ENCODE measurements at places on chromosomes 6 and 20. TPM values are rescaled to one million over a fixed set of nuclear protein-coding genes. Genes with fewer than 3 reads are reported as not detected.

DNA sequence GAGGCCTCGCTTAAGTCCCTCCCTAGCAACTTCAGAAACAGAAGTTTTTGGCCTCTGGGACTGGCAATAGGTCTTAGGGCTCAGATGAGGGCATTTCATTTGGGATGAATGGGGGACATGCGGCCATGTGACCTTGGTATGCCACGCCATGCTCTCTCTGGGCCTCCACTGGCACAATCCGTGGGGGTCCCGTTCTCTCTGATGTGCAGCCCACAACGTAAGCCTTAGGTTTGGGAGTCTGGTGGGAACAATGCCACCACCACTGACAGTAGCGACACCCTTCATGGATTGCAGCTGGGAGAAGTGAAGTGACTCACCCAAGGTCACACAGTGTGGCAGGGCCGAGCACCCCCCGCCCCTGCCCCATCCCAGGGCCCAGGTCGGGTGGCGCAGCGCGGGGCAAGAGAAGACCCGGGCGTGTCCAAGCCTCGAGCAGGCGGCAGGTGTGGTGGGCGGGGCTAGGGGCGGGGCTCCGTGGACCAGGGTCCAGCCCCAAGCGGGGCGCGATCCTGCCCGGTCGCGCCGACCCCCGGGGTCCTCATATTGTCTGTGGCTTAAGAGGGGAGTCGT, 864 bp upstream of the CEBPB start:
- DNase-seq, result peak; percentile 40

DNA sequence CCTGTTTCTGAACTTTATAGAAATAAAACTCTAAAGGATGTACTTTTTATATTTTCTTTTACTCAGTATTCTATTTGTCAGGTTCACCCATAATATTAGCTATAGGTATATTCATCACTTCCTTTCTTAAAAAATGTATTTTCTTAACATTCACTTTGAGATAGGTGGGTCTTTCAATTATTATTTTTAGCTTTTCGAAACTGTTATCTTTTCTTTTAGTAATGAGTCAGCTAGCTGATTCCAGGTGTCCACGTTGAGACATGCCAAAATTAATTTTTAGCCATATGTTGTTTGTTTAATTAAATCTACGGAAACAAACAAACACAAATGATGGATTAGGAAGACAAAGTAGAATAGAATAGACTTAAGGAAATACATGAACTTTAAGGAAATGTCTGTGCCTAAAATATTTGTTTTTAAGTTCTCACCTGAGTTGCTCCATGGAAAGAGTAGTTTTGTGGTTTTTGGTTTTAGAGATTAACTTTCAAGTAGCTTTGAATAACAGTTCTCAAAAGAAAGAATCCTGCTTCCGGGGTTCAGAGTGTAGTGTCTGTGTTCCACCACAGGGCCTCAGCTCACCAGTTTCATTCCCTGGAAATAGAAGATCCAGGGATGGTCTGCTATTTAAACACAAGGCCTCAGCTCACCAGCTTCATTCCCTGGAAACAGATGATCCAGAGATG, 435.0 kb downstream of the HAO1 start:
- no peak for DNase-seq

DNA sequence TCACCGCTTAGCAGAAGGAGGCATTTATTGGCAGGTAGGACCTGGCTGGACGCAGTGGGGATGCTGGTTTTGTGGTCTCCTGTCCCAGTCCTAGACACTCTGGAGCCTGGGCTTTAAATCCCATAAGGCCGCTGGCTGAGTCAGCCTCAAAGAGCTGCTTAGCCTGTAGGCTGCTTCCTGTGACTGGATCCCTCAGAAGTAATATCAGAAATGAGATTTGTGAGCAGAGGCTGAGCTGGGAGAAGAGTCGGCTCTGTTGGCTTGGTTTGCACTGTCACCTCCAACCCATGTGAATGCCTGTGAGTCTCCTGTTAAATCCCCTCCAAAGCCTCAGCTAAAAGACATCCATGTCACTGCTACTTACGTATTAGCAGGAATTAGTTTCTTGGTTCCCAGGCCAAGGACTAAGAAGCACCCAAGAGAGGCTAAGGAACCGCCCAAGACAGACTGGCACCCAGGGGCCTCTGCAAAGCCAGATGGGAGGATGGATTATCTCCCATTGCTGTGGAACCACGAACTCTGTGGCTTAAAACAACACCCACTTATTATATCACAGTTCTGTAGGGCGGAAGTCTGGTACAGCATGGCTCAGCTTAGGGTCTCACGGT, 289.4 kb downstream of the CDC5L start:
- DNase-seq, result peak; percentile 64

GRCh38 chr20:62642666-62643520, 590 bp downstream of the SLCO4A1 start:
- peak; percentile 33 for DNase-seq

- peak; percentile 61 for DNase-seq
These were observed 62.8 kb upstream of the FOXO3 start for GRCh38 chr6:108497883-108498282.

The MCCD1 gene
- not detected for polyA plus RNA-seq

The GCNT2 gene
- 0.06 TPM for polyA plus RNA-seq

- no peak for DNase-seq
These were observed 56.5 kb downstream of the ARMC2 start for GRCh38 chr6:108904741-108905140.

DNA sequence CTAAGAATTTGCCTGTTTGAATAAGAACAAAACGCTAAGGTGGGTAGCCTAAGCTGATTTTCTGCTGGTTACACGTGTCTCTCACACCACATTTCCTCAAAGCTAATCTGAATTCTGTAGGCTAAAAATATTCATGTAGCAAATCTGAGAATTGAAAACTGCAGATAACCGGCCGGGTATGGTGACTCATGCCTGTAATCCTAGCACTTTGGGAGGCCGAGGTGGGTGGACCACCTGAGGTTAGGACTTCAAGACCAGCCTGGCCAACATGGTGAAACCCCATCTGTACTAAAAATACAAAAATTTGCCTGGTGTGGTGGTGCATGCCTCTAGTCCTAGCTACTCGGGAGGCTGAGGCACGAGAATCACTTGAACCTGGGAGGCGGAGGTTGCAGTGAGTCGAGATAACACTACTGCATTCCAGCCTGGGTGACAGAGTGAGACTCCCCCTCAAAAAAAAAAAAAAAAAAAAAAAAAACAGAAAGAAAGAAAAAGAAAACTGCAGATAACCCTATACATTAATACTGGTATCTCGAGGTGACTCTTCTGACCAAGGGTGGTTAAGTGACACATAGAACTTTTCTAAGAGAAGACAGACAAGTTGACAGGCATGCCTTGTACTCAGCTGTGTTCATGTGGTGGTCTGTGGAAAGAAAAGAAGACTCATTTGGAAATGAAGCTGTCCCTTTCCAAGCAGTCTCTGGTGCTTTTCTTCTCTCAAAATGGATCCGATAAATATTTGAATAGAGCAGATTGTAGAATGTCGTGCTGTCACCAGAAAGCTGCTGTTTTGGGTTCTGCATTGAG, 24.7 kb upstream of the ASXL1 start:
- DNase-seq, result no peak

The CFB gene
- 3.4 TPM for polyA plus RNA-seq

GRCh38 chr20:18224968-18225568, 63.3 kb upstream of the ZNF133 start:
- DNase-seq, result peak; percentile 87

The REM1 gene
- not detected for polyA plus RNA-seq

The TPD52L2 gene
- 220 TPM for polyA plus RNA-seq

The MUCL3 gene
- polyA plus RNA-seq, result not detected

GRCh38 chr6:2229039-2229438, 16.4 kb downstream of the GMDS start:
- no peak for DNase-seq

The ZNF165 gene
- polyA plus RNA-seq, result 0.41 TPM

DNA sequence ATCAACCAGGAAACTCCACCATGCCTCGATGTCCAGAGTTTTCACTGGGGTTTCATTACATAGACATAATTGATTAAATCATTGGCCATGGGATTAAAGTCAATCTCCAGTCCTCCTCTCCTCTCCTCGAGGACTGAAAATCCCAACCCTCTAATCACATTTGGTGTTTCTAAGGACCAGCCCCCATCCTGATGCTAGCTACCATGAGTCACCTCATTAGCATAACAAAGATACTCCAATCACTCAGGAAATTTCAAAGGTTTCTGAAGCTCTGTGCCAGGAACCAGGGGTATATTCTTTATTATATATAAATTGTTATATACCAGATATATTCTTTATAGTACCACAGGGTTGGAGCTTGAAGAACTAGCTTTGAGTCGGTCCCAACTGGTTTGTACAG, 212.9 kb upstream of the PRND start:
- no peak for DNase-seq

The MUC22 gene
- not detected for polyA plus RNA-seq

The EPB41L1 gene
- 15.4 TPM for polyA plus RNA-seq

The SLC22A2 gene
- not detected for polyA plus RNA-seq

The CAGE1 gene
- polyA plus RNA-seq, result not detected

GRCh38 chr20:35106827-35107380, 14.3 kb upstream of the TRPC4AP start:
- DNase-seq, result peak; percentile 6

The ECT2L gene
- not detected for polyA plus RNA-seq

DNA sequence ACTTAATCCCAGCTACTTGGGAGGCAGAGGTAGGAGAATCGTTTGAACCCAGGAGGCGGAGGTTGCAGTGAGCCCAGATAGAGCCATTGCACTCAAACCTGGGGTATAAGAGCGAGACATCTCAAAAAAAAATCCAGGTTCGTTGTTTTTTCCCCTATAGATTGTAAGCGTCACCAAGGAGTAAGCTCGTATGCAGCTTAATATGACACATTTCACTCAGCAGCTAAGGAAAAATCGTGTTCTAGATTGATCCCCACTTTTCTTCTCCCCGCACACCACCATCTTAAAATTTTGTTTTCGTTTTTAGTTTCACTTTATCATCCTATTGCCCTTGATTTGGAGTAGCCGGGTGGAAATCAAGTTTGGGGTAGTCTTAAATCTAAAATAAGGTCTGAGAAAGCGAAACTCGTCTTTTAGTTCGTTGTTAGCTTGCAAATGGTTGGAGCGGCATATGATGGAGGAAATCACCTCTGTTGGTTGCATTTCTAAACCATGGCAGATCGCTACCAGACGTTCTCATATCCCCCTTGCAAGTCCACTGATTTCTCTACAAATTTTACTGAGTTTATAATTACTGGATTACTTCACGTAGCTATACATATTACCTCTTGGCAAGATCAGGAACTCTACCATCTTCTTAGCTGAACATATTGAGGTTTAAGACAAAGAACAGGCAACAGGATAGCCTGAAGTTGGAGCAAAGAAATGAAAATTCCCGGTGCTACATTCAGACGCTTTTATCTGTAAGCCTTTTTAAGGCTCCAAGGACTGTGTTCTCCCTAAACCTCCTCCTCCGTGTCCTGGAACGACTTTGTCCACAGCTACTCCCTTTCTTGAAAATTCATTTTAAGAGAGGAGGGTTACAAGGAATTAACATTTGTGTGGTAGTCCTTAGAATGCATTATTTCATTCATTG, 91.1 kb upstream of the BTN3A2 start:
- DNase-seq, result peak; percentile 56

GRCh38 chr6:29567991-29568390, 8.5 kb upstream of the UBD start:
- DNase-seq, result no peak

GRCh38 chr6:55943329-55943728, 67.9 kb upstream of the BMP5 start:
- peak; percentile 77 for DNase-seq

GRCh38 chr20:48483334-48484066, 344.3 kb downstream of the PREX1 start:
- DNase-seq, result no peak

The TRIM31 gene
- polyA plus RNA-seq, result not detected

DNA sequence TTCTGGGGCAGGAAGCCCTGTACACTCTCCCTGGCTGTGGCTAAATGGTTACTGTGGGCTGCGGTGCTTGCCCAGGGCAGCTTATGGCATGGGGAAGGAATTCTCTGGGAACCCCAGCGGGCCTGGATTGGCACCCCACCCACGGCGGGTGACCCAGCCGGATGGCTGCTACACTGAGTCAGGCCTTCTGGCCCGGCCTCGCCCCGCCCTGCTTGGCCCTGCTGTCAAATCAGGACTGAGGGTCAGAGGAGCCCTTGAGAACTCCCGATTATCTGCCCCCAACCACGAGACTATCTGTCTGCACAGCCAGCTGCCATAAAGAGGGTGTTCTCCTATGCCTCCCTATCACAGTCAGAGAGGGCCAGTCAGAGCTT, 7.3 kb upstream of the ITPR3 start:
- peak; percentile 97 for DNase-seq

The RAB44 gene
- polyA plus RNA-seq, result not detected

DNA sequence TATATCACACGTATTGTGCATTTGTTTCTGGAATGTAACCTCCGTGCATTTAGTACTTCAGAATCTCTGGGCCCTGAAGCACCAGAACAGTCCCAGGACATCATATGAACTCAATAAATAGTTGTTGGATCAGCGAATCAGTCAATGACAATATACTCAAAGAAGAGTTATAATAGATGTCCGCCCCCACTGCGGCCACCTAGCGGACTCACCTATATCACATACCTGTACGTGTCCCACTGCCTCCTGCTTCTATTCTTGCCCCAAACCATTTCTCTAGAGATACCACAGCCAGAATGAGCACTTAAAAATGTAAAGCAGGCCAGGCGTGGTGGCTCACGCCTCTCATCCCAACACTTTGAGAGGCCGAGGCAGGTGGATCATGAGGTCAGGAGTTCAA, 73.9 kb downstream of the DCDC2 start:
- DNase-seq, result no peak

The ADGRF5 gene
- 0.28 TPM for polyA plus RNA-seq

DNA sequence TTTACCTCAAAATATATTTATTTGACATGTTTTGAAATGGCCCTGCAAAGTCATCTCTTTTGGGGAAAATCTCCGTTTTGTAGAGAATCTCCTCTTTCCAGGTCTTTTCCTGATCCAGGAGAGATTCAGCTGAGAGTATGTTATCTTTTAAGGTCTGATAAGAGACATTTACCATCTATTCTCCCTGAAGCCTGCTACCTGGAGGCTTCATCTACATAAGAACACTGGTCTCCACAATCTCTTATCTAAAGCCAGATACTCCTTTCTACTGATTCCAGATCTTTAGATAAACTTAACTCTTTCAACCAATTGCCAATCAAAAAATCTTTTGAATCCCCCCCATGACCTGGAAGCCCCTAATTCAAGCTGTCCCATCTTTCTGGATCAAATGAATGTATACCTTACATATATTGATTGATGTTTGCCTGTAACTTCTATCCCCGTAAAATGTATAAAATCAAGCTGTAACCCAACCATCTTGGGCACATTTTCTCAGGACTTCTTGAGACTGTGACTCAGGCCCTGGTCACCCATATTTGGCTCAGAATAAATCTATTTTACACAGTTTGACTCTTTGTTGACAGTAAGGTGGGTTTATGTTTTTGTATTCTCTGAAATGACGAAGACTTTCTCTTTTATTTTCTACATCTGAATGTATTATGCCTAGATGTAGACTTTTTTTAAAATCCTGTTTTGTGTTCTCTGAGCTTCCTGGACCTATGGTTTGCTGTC, 95.5 kb downstream of the ECT2L start:
- peak; percentile 46 for DNase-seq

DNA sequence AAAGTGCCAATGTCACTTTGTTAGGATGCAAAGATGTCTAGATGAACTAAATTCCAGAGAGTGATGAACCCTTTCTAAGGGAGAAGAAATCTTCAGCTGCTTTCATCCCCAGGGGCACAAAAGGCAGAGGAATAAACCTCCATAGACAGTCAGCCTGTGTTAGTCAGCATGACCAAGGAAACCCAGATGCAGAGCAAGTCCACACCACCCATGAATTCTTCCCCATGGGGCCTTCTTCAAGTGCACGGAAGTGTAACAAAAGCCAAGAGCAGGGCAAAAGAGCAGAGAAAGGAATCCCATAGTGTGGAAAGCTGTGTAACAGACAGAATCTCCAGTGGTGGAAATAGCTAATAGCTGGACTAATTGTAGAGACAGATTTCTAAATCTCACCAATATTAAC, 50.0 kb downstream of the DCDC2 start:
- DNase-seq, result peak; percentile 45

All from GM23248 (cell line).